Lung (tissue), 17 donors: ENCODE measurements at places on chromosomes 12 and 14. TPM values are rescaled to one million over a fixed set of nuclear protein-coding genes. Genes with fewer than 3 reads are reported as not detected.

HHIPL1 gene
- 1.7 TPM for total RNA-seq

DNA sequence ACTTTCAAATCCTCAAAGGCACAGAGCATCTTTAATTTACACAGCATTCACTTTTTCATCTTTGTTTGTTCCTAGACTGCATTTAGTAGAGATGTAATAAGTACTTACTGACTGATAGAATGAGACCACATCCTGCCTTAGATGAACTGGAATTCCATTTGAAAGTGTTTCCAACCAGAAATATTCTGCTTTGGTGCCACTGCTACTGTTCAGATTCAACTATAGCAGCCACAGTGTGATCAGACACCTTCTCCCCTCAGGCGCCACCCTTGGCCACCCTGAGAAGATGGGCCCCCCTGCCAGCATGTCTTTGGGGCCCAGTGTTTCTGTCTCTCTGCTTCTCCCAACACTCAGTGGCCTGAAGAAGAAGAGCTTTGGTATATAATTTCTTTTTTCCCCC is 449.1 kb downstream of the RAD51B start:
- no peaks in the 10 kb centered on the region for H3K27me3 ChIP-seq
- peak overlapping the region; percentile 72 for H3K27ac ChIP-seq
- H3K4me1 ChIP-seq = peaks cover 44% of the 10 kb centered on the region
- DNase-seq = no peak

- H3K36me3 ChIP-seq = no peaks in the 10 kb centered on the region
- H3K27ac ChIP-seq = no peak overlapping the region
- H3K4me1 ChIP-seq = peaks cover 2% of the 10 kb centered on the region
These were observed 2.4 kb upstream of the AEBP2 start for GRCh38 chr12:19436931-19437330.

DNA sequence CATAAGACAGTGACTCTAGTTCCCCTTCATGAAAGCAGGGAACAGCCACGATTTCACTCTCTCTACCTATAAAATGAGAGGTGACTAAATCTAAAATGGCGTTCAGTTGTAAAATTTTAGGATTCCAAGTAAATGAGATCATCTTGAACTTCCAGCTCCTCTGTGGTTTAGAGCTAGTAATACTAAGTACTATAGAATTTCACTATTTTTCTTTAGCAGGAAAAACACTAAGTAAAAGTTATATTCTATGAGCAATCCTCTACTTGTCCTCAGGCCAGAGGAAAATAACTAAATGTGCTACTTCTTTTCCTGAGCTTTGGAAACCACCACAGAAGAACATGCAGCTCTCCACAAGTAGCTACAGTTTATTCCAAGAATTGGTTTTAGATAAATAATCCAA is 55.6 kb downstream of the NIN start:
- H3K4me1 ChIP-seq = no peaks in the 10 kb centered on the region
- peaks cover 18% of the 10 kb centered on the region for H3K36me3 ChIP-seq
- DNase-seq = no peak
- H3K4me3 ChIP-seq = no peak overlapping the region
- H3K27ac ChIP-seq = peak overlapping the region; percentile 63
- no peaks in the 10 kb centered on the region for H3K27me3 ChIP-seq

DNA sequence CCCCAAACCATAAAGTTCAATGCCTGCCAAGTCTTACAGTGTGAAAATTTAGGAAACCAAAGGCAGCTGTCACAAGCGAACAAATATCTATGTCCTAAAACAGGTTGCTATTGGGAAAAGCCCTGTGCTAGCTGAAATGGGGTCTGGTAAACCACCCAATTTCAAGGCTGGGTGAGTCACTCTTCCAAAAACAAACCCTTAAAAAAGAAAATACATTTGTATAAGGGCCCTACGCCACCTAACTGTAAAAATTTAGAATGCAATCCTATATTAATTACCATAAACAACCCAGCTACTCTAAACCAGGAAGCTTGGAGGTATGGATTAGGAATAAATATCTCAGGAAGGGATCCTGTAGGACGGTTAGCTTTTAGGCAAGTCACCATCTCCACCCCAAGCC is 32.1 kb downstream of the PRMT8 start:
- DNase-seq = no peak
- H3K27me3 ChIP-seq = no peaks in the 10 kb centered on the region
- peaks cover 15% of the 10 kb centered on the region for H3K4me1 ChIP-seq
- no peaks in the 10 kb centered on the region for H3K36me3 ChIP-seq

DNA sequence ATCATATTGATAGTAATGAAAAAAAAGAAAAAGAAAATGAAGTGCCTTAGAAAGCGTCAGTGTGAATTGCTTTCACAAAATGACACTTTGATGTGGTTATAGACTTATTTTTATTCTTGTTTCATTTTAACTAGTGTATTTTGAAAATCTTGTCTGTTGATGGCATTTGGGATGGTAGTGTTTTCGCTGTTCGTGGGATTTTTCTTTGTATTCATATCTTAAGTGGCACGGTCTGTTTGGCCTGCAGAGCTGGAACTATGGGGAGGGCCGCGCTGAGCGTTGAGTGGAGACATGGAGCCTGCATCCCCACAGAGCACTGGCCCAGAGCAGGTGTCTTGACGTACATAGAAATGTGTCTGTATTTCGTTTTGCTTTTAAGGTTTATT is 61.6 kb downstream of the WDR20 start:
- no peak overlapping the region for H3K27ac ChIP-seq
- no peaks in the 10 kb centered on the region for H3K4me1 ChIP-seq
- H3K4me3 ChIP-seq = no peak overlapping the region
- no peaks in the 10 kb centered on the region for H3K27me3 ChIP-seq
- DNase-seq = no peak
